ENCODE measurements at places on chromosomes 7 and 10.

DNA sequence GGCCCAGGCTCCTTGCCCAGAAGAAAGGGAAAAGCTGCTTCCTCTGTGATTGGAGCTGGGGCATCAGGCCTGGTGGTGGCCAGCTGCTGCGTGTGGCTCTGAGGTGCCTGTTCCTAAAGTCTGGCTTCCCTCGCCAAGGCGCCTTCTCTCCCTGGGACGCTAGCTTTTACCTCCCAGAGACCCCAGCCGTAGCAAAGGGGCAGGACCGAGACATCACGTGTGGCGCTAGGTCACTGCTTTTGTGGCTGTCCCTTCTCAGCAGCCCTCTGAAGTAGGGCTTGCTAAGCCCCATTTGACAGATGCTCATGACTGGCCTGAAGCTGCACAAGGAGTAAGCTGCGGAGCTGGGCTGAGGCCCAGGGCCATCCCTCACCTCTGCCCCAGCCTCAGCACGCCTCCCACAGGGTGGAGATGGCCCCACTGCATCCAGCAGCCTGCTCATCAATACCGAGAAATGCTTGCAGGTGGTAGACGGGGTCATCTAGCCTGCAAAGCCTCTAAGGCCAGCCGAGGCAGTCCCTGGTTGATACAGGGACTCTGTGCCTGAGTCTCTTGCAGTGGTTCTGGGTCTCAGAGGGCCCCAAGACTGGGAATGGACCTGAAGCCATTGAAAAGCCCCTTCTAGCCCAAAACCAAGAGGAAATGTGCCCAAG lies 171.2 kb downstream of the LCOR start:
- DNase-seq: no peak

GRCh38 chr7:50321487-50322067 lies 17.1 kb downstream of the IKZF1 start:
- no peak for DNase-seq

GRCh38 chr10:88107296-88108097 lies 244.1 kb downstream of the PTEN start:
- DNase-seq: no peak

GRCh38 chr7:116316838-116317628 lies 106.7 kb downstream of the TES start:
- no peak for DNase-seq

DNA sequence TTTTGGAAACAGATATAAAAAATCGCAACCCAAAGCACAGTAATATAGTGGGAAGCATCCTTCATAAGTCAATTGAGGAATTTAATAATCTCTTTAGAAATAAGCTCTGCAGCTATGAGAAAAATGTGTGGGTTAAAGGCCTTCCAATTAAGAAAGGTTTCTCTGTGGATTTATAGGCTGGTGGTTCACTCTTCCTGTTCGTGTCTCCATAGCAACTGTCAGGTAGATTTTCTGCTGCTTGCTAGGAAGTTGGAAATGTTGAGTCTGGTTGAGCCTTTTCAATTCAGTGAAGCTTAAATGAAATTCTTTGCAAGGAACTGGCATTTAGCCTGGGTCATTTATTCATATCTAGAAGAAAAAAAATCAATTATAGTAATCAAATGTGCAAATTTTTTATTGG lies 652.8 kb upstream of the CELF2 start:
- no peak for DNase-seq

- no peak for DNase-seq
Observed at GRCh38 chr10:5524641-5525560, at the start of gene CALML3. TSS of gene CALML3 (plus strand) at chr10:5524961. CDS start at chr10:5525086, 125 bp downstream.

GRCh38 chr10:99685597-99685967 lies 26.3 kb downstream of the ENTPD7 start:
- no peak for DNase-seq

GRCh38 chr10:6951732-6952131 lies 371.7 kb upstream of the PRKCQ start:
- DNase-seq: no peak

GRCh38 chr7:134040988-134041387 lies 86.2 kb upstream of the LRGUK start:
- DNase-seq: no peak

DNA sequence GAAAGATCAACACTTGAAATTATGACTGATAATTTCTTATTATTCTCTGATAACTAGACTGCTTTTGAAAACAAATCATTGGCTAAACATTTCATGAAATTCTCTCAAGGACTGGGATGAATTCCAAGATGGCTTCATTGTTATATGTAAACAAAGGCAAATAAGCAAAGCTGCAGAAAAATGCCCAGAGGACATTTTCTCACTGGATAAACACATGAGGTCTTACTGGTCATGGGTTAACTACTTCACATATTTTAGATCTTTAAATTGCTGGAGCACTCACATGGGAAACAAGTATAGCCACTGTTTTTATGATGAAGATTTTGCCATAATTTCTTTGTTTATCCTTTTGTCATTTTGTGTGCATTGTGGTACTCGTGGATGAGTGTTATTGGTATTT lies 239.1 kb downstream of the PHF14 start:
- DNase-seq: no peak

DNA sequence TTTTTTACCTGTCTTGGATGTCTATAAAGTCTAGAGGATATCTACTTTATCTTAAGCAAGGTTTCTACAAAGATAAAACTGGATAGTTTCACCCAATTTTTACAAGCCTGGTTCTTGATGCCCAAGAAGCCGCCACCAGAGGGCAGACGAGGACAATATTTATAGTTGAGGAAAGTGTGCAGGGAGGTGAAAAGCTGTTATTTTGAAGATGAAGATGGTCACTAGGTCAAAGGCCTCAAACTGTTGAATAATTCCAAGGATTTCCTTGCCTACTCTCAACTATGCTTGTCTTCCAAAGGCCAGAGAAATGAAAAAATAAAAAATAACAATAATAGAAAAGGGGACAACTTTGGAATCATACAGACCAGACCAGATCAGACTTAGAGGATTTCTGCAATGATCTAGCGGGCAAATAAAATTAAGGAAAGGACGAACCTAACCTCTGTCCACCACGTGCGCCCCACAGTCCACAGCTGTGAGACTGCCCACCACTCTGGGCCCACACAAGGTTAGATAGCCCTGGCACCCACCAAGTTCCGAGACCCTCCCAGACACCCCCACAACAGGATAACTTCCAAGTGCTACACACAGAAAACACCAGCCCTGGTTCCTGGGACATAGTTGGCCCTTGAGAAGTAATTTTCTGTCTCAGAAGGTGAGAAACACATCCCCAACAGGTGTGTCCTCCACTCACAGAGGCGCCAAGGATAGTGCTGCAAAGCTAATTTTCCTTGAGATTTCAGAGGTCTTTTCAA lies 2.8 kb downstream of the PKD1L1 start:
- DNase-seq: peak; percentile 89

- DNase-seq: no peak
Observed at GRCh38 chr10:27390681-27391080, 113.4 kb upstream of the RAB18 start.

- no peak for DNase-seq
Observed at GRCh38 chr10:127197154-127197432, 702 bp upstream of the INSYN2A start.

- no peak for DNase-seq
Observed at GRCh38 chr10:118028619-118029018, 18.1 kb downstream of the RAB11FIP2 start.

GRCh38 chr7:42492920-42493319 lies 255.9 kb upstream of the GLI3 start:
- no peak for DNase-seq

DNA sequence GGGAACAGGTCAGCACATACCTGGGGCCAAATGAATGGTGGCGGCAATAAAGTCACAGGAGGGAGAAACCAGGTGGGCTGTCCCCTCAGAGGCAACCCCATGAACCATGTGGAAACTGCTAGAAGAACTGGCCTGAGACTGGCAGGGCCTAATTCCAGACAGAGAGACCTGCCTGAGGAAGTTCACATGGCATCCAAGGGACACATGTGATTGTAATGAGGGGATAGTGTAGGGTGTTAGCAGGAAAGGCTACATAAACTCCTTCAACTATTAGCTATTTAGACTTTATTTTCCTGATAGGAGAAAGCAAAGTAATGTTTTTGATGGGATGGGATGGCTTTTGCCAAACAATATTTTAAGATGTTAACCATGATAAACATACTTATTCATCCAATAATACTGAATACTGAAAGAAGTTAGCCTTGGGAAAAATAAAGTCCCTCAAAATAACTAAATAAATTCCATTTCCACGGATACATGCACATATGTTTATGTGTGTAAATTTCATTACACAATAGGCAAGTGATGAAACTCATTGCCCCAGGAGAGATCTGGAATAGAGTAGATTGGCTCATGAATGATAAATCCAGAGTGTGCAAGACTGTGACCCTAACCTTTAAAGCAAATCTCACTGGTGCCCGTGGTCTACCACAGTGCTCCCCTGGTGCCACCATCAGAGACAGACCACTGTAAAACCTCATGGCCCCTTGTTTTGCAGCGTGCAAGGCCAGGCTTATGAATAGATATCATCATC lies 137.0 kb downstream of the NRF1 start:
- DNase-seq: no peak

GRCh38 chr7:116395141-116395791 lies 104.3 kb upstream of the CAV2 start:
- no peak for DNase-seq

- DNase-seq: no peak
Observed at GRCh38 chr7:85061456-85061855, 125.4 kb downstream of the SEMA3D start.

DNA sequence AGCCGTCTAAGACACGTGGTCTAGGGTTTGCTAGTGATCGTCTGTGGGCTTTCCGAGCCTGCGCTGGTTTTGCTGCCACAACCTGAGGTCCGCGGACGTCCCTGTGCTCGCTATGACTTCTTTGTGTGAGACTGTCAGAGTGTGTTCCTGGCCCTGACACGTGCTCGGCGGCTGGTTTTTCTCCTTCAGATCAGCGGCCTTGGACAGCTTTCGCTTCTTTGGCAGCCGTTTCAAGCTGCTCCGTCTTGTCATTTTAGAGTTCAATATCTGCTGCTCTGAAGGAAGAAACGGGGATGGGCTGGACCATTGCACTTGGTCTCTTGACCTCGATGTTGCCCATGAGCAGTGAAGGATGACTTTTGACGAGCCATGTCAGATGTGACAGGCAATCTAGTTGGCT lies 147.3 kb downstream of the MGMT start:
- DNase-seq: peak; percentile 72

DNA sequence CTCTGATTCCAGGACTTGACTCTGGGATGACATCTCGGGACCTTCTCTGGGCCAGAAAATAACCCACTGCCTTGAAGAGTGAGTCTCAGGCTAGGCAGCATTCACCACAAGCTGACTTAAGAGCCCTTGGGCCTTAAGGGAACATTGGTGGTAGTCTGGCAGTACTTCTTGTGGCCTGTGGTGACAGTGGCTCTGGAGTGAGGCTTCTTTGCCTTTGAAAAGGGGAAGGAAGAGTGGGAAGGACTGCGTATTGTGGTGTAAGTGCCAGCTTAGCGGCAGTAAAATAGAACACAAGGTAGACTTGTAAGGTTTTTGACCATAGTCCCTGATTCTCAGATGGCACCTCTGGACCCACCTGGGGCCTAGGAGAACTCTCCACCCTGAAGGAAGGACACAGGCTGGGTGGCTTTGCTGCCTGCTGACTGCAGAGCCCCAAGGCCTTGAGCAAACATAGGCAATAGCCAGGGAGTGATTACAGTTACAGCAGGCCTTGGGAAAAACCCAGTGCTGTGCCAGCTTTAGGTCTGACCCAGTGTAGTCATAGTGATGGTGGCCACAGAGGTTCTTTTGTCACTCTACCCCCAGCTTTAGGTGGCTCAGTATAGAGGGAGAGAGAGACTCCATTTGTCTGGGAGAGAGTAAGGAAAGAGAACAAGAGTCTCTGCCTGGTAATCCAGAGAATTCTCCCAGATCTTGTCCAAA lies 483.9 kb downstream of the SH2D4B start:
- no peak for DNase-seq

GRCh38 chr10:35574924-35575352 lies 30.2 kb upstream of the GJD4 start:
- DNase-seq: no peak

DNA sequence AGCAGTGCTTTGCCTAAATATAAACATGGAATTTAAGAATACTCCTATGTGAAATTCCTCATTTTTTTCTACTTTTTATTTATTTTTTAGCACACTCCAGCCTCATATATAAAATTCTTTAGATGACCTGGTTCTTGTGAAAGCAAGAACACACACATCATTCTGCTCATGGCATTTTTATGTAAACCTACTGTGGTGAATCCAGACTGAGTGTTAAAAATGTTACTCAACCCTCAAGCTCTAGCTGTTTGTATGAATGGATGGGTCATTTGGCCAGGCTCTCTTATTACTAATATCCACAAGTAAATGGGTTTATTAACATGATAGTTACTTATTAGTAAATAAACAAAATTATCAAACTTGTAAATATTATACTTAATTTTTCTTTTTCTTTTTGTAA lies 551.7 kb upstream of the LRRN3 start:
- no peak for DNase-seq

- DNase-seq: no peak
Observed at GRCh38 chr10:8435186-8436055, 380.9 kb downstream of the GATA3 start.

DNA sequence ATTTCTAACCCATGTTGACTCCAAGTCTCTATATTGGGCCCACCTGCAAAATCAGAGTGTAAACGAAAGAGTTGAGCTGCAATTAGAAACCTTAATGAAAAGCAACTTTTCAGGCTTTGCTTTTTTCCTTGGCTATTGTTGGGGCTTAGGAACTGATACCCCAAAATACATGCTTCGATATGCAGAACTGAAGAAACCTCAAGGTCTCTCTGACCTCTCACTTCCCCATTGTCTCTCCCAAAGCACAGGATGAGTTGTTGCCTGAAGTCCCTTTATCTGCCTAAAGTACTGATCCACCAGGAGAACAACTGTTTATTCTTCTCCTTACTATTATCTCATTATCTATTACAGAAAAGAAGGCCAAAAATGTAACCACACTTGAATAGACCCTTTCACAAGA lies 666.0 kb upstream of the LRRTM3 start:
- DNase-seq: no peak

Measured in Right ventricle myocardium inferior (tissue), 1 donor.